ENCODE measurements at places on chromosomes 7 and 10.

- no peak for DNase-seq
These were observed 208.5 kb downstream of the RNLS start for GRCh38 chr10:88374392-88375175.

DNA sequence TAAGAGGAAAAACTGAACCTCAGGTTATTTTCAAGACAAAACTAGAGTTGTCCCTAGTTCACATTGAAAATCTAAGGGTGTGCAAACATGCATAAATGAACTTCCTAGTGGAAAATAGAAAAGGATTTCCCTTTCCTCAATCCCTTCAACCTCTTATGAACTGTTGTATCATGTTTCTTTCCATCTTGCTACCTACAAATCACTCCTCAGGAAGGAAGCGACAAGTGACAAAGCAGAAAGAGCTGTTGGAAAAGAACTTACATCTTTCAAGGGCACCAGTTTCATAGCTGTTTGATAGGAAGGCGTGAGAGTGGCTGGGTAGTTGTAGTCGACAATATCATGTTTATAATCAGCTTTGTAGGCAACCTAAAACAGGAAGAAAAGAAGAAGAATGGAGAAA is 23.9 kb downstream of the NRAP start:
- DNase-seq: no peak

GRCh38 chr10:17051851-17052250 is 77.8 kb downstream of the CUBN start:
- no peak for DNase-seq

GRCh38 chr7:76346778-76347177 is 12.0 kb downstream of the YWHAG start:
- no peak for DNase-seq

DNA sequence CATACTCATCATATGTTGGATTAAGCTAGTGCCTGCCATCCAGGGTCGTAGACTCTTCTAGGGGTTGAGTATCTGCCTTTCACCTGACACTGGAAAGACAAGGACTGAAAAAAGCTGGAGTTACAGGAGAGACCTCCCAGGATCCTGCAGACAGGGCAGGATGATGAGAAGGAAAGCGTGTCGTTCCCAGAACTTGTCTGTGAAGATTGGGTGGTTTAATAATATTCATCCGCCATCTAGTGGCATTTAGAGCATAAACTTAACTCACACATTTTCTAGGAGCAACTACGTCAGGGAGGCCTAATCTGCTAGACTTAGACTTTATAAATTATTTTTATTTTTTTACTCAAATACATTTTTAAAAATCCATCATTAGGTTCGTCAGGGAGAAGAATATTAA is 59.6 kb downstream of the ADRB1 start:
- DNase-seq: no peak

GRCh38 chr7:39557222-39557621 is 9.0 kb upstream of the YAE1 start:
- no peak for DNase-seq

DNA sequence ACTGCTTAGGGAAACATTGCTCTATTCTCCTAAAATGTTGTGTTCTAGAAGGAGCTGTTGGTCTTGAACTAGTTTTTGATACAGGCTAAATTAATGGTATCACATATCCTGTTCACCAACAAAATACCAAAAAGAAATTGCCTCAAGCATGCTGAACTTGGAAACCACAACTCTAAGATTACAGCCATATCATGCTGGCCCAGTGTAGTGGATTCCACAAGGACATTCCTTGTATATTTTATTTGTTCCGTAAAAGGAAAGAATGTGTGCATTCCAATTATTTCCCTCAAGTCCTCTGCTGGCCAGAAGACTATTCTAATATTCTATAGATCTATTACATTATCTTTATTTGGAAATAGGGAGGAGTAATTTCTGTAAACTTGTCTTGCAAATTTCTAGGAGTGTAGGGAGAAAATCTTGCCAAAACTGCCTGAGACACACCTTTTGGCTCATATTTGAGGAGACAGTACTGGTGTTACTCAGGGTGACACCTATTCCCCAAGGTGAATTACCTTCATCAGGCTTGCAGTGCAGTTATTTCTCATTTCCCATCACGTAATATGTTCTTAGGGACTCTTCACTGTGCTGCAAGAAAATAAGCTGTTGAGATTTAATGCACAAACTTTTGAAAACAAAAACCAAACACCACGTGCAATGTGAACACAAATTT is 1.9 kb upstream of the NEBL start:
- no peak for DNase-seq

GRCh38 chr7:69781412-69781846 is 183.2 kb downstream of the AUTS2 start:
- no peak for DNase-seq

GRCh38 chr10:75610183-75610582 is 178.8 kb downstream of the LRMDA start:
- DNase-seq: no peak

- DNase-seq: no peak
These were observed 143.2 kb upstream of the COBL start for GRCh38 chr7:51459809-51460208.

- DNase-seq: no peak
These were observed 13.1 kb downstream of the UBE3C start for GRCh38 chr7:157151626-157152339.

DNA sequence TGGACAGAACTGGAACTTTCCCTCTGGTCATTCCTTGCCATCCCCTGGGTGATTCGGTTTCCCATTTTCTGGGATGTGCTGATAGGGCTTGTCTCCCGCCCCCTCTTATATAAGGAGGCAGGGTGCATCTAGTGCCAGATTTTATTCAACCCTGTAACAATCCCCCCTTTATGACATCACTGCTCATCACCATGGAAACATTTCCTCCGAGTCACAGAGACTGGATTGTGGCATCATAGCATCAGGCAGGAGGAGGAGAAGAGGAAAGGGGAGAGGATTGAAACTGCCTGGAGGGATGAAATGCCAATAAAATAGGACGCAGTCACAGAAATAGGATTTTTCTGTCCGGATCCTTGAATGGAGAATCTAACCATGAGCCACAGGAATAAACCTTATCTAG is 25.0 kb downstream of the SORCS3 start:
- no peak for DNase-seq

All from HuH-7.5 (cell line).